ENCODE measurements at places on chromosomes 5 and 9. TPM values are rescaled to one million over a fixed set of nuclear protein-coding genes. Genes with fewer than 3 reads are reported as not detected.

The BTNL3 gene
- not detected for total RNA-seq

The DIPK1B gene
- total RNA-seq = 51.3 TPM

The MRPL50 gene
- 14.4 TPM for total RNA-seq

The SLC22A4 gene
- not detected for total RNA-seq

The CEL gene
- total RNA-seq = 5.2 TPM

The AK1 gene
- 46.5 TPM for total RNA-seq

The FOXD4L4 gene
- 0.19 TPM for total RNA-seq

The PLCXD3 gene
- total RNA-seq = 1.1 TPM

The ROPN1L gene
- 0.43 TPM for total RNA-seq

The TRPM3 gene
- total RNA-seq = 1.6 TPM

The VDAC1 gene
- 123 TPM for total RNA-seq

The CNTFR gene
- total RNA-seq = 2.3 TPM

The COX7C gene
- 750 TPM for total RNA-seq

The ZNF883 gene
- 16.5 TPM for total RNA-seq

The PDE8B gene
- 4.0 TPM for total RNA-seq

The TTC16 gene
- 0.07 TPM for total RNA-seq

The SPINK6 gene
- total RNA-seq = not detected

The LCP2 gene
- total RNA-seq = not detected

The TRAF1 gene
- 6.7 TPM for total RNA-seq

The IL5 gene
- total RNA-seq = not detected

The TMC1 gene
- total RNA-seq = not detected

The NR4A3 gene
- total RNA-seq = 1.4 TPM

The TLR4 gene
- total RNA-seq = not detected
